CD4-positive, alpha-beta T cell treated with Interleukin-2 at 100 ng/mL for 4 hours (primary cell): ENCODE measurements at places on chromosomes 7 and 10.

GRCh38 chr7:23469150-23469960 lies 936 bp downstream of the IGF2BP3 start:
- no peak for DNase-seq

DNA sequence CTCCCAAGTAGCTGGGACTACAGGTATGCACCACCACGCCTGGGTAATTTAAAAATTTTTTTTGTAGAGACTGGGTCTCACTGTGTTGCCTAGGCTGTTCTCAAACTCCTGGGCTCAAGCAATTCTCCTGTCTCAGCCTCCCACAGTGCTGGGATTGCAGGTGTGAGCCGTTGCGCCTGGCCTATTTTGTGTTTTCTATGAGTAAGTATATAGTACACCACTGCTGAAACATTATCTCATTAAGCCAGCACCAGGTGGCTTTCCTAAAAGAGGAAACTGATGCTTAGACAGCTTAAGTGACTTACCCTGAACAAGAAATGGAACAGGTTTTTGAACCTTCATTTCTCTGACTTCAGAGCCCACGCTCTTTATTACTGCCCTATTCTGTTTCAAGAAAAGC lies 7.8 kb upstream of the PTPN12 start:
- no peak for DNase-seq

GRCh38 chr7:32037650-32038198 lies 32.5 kb downstream of the PDE1C start:
- no peak for DNase-seq

DNA sequence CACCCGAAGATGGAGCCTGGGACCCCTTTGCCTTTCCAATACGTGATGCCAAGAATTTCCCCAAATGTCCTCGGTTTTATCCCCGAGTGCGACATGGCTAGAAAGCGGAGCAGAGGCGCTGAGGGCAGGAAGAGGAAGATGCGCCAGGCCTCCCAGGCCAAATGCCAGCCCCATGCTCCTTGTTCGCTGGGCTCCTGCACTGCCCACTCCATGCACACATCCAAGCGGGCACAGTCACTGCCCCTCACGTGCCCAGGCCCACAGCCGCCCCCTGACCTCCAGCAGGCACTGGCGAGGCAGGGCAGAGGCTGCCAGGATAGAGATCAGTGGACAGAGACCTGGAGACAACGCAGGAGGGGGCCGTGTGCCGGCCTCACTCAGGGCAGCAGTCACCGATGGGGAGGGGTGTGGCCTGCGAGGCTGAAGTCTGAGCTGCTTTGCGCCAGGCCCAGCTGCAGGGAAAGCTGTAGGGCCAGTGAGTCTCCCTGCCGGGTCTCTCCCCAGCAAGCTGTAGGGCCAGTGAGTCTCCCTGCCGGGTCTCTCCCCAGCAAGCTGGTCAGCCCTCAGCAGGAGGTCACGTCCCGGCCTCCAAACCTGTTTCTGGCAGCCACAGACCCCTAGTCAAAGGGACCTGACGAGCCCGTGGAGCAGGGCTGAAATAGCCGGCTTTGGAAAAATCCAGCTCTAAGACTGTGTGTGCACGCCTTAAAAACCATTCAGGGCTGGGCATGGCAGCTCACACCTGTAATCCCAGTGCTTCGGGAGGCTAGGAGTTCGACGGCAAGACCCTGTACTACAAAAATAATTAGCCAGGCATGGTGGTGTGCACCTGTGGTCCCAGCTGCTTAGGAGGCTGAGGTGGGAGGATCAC lies 100.6 kb upstream of the DIP2C start:
- DNase-seq = no peak

DNA sequence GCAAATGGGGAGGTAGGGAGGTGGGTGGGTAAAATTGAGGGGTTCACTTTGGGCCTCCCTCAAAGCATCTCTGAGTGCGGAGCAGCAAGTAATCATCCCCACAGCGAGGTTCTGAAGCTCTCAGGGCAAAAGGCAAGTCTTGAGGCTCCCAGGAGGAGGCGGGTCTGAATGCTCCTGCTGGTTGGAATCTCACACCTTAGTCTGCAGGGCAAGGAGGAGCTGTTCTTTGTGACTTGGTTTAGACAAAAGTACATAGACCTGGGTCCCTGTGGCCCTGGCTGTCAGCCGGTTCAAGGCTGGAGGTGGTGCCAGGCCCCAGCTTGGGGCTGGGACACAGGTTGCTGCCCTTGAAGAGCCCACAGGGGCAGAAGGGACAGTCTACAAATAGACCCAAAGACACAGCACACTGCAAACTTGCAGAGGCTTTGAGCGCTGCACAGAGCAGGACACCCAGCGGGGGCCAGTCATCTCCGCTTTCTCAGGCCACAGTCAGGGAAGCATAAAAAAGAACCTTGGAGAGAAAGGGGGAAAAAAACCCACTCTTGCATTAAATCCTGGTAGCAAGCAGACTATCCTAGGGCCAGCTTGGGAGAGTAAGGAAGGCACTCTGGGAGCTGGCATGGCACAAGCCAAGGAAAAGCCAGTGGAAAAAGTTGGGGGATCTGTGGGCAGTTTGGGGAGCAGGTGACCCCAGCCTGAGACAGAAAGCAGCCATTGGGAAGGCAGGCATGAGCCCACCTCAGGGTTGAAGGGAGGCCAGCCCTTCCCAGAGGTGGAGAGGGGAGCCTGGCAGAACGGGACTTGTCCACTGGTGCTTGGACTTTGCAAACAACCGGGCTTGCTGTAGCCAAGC lies 926 bp upstream of the C10orf71 start:
- DNase-seq = no peak

DNA sequence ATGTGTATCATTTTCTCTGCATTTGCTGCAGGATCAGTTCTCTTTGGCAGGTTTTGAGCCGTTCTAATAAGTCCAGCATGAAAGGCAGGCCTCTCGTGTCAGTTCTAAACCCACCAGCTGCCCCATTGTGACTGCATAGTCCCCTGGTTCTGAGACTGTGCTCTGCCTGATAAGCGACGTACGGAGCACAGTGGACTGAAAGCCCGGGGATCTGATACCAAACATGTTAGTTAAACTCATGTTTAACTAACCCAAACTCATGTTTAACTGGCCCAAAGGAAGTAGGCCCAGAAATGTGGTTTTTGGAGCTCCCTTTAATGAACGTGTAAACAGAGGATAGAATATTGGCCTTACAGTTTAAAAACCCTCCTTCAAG lies 98.0 kb upstream of the PDCD4 start:
- DNase-seq = no peak

GRCh38 chr10:71969929-71970328 lies 5.7 kb downstream of the CHST3 start:
- DNase-seq = no peak

GRCh38 chr10:71711052-71711623 lies 8.4 kb downstream of the C10orf105 start:
- DNase-seq = no peak

GRCh38 chr7:20331910-20332813 lies 1.5 kb downstream of the ITGB8 start:
- no peak for DNase-seq

GRCh38 chr7:12765431-12766100 lies 78.1 kb downstream of the ARL4A start:
- DNase-seq = no peak
